ENCODE measurements at places on chromosomes 2 and 18. TPM values are rescaled to one million over a fixed set of nuclear protein-coding genes. Genes with fewer than 3 reads are reported as not detected.

OSBPL6 gene
- total RNA-seq, result 2.0 TPM

CD8B2 gene
- not detected for total RNA-seq

GRCh38 chr18:79512461-79513380 lies 117.0 kb downstream of the NFATC1 start:
- DNase-seq, result no peak

DNA sequence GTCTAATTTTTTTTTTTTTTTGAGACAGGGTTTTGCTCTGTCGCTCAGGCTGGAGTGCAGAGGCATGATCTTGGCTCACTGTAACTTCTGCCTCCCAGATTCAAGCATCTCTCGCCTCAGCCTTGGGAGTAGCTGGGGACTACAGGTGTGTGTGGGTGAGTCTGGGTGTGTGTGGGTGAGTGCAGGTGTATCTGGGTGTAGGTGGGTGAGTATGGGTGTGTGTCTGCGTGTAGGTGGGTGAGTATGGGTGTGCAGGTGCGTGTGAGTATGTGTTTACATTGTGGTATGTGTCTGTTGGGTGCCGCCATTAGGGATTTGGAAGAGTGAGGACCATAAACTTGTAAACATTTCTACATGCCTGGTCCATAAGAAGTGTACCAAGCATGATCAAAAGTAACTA lies 1.5 kb upstream of the RAB6C start:
- DNase-seq, result no peak

GRCh38 chr2:71129902-71130151 lies 202 bp downstream of the MCEE start:
- no peak for DNase-seq
